ENCODE measurements at places on chromosomes 2 and 18. TPM values are rescaled to one million over a fixed set of nuclear protein-coding genes. Genes with fewer than 3 reads are reported as not detected.

The ABCB11 gene
- not detected for polyA plus RNA-seq

DNA sequence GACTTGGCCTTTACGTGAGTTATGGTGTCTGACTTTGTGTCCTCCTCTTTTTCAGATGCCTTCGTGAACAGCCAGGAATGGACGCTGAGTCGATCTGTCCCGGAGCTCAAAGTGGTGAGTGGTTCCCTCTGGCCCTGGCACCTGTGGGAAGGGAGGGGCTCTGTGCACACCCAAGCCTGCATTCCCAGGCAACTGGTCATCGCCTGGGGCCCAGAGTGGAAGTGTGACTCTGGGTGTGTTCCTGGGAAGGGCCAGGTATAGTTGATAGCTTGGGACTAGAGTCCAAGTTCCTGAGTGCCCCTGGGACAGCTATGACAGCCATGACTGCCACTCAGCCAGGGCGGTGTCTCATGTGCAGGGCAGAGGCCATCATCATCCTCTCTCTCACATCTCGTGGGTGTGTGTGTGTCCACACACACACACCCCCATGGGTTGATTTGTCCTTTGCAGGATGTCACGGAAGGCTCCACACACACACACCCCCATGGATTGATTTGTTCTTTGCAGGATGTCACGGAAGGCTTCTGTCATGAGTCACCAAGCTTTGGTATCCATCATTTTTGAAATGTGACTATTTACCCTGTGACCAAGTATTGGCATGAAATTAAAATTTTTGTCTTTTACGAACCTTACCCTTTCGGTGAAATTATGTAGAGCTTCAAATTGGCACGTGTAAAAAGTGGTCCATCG, 215.4 kb downstream of the AGAP1 start:
- DNase-seq: peak; percentile 88

DNA sequence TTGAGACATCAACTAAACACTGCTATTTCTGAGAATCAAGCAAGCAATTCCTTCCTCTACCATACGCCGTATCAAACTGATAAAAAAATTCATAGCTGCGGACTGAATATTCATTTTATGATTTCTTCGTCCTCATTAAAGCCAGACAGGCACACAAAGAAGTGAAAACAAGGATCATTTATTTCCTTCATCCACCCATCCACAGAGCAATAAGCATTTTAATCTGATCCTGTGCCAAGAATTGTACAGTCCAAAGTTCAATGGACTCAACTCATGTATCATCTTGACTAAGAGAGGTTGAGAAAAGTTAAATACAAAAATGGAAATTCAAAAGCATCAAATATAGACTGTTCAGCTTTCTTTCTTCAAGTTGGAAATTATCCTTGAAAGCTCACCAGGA, 19.7 kb upstream of the SNTG2 start:
- DNase-seq: no peak

The LOXL3 gene
- 1.6 TPM for polyA plus RNA-seq

The FLACC1 gene
- 0.46 TPM for polyA plus RNA-seq

- no peak for DNase-seq
Measured at GRCh38 chr2:234464291-234464645, 32.6 kb downstream of the ARL4C start.

GRCh38 chr2:178891265-178891958, 84.2 kb upstream of the TTN start:
- DNase-seq: peak; percentile 52

The KLHL29 gene
- 1.2 TPM for polyA plus RNA-seq

DNA sequence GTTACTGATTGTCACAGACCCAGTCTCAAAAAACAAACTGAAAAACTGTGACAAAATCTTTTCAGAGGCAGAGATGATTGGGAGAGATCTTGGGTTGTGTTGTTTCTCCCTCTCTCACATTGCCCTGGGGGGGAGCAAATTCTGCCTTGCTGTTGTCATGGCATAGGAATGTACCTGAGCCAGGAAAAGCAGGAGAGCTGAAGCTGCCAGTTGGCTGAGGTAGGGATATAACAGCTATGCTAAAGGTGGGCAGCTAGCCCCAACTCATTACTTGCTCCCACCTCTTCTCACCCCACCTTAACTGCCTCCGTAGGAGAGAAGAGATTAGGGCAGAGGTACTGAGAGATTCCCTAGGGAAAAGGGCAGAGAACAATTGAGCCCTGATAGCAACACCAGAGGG, 299.3 kb downstream of the OSR1 start:
- no peak for DNase-seq

- no peak for DNase-seq
Measured at GRCh38 chr18:74400813-74401212, 56.3 kb downstream of the DIPK1C start.

DNA sequence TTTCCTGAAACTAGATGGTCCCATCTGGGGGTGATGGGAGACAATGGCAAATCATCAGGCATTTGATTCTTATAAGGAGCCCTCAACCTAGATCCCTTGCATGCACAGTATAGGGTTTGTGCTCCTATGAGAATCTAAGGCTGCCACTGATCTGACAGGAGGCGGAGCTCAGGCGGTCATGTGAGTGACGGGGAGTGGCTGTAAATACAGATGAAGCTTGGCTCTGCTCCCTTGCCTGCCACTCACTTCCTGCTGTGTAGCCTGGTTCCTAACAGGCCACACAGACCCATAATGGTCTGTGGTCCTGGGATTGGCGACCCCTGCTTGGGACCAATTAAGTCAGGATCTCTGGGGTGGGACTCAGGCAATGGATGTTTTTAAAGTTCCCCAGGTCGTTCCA, 293.4 kb downstream of the ZNF521 start:
- no peak for DNase-seq

The SLC5A7 gene
- polyA plus RNA-seq: not detected

DNA sequence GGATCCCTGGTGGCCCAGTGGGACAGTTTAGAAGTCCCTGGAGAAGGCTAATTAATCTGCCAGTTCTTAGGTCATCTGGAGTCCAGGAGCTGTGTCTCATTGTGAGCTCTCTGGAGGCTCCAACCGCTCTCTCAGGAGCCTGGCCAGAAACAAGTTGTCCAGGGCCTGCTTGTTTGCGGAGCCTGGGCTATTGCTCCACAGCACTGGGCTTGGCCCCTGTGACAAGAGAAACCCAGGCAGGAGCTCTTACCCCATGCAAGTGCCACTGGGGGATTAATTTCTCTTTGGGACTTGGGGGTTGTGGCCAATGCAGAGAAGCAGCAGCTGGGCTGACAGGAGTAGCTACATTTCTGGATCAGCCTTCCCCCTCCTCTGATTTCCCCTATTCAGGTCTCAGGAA, 24.5 kb upstream of the TNP1 start:
- no peak for DNase-seq

GRCh38 chr18:48228841-48229240, 180.3 kb downstream of the ZBTB7C start:
- DNase-seq: no peak

DNA sequence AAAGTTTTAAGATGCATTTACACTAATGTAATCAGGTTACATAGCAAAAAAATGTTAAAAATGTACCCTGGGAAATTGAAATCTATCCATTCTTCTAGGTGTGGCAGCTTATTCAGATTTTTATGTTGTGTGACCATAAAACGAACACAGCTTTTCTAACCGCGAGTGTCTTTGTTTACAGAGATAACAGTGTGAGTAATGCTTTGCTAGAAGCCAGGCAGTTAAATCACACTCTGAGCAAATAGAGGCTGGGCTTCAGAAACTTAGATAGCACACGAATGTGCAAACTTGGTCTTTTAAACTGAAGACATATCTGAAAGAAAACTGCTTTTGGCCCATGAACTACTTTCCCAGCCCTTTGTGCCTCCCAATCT, 116.1 kb downstream of the SPTBN1 start:
- DNase-seq: no peak

DNA sequence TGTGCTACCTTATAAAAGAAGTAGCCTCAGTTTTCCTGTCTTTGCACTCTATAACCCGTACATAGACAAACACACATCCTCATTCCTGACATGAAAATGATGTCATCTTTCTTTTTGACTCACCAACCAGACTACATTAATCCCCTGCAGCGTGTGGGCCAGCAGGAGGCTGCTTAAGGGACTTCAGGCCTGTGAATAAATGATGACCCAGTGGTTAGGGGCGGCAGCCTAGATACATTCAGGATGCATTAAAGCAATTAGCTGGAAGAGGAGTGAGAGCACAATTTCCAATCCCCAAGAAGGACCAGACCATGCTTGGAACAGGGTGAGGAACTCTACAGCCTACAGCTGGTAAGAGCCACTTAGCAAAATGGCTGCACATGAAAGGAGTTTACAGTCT, 57.3 kb upstream of the KLF7 start:
- DNase-seq: no peak

- no peak for DNase-seq
Measured at GRCh38 chr18:50638884-50639420, 79.1 kb downstream of the MAPK4 start.

DNA sequence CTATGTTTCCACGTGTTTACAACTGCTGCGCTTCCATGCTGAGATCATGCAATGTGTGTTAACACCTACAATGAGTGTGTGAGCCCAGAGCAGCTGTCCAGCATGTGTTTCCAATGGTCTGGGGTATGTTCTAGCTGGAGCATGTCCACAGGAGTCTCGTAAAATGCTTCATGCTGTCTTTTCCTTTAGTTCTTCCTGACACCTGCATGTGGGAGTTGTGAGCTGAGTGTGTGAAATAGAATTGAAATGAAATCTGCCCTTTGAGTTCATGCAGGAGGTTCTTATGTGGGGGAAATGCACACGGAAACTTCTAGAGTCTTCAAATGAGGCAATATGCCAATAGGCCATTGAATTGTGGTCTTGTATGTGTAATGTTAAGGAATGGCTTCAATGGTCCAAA, 205.1 kb downstream of the RND3 start:
- DNase-seq: no peak

All from stomach (tissue), 19 donors.